Stimulated activated CD4-positive, alpha-beta T cell treated with anti-CD3 and anti-CD28 coated beads, Interleukin-12 subunit alpha, Interleukin-12 subunit beta, amount 100 ng/mL, for 24 hours (primary cell): ENCODE measurements at places on chromosomes 13 and 19.

GRCh38 chr19:7187605-7188339 lies 106.4 kb downstream of the INSR start:
- DNase-seq = no peak

- no peak for DNase-seq
These were observed 16.8 kb downstream of the SLITRK1 start for GRCh38 chr13:83865161-83866137.

DNA sequence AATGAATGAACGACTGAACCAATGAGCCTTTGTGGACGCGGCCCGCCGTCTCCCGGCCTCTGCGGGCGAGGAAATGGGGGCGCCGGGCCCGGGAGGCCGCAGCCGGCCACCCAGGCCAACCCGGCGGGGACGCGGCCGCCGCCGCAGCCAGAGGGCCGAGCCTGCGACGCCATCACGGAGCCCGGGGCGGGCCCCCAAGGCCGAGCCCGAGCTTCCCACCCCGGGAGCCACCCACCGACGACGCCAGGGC lies 216 bp downstream of the SUGP2 start:
- no peak for DNase-seq

DNA sequence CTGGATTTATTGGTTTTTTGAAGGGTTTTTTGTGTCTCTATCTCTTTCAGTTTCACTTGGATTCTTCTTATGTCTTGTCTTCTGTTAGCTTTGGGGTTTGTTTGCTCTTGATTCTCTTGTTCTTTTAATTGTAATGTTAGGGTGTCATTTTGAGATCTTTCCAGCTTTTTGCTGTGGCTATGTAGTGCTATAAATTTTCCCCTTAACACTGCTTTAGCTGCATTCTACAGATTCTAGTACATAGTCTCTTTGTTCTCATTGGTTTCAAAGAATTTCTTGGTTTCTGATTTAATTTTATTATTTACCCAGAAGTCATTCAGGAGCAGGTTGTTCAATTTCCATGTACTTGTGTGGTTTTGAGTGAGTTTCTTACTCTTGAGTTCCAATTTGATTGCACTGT lies 24.6 kb downstream of the ZNF430 start:
- no peak for DNase-seq

- DNase-seq = no peak
These were observed 13.1 kb upstream of the TMEM161A start for GRCh38 chr19:19151418-19151817.

DNA sequence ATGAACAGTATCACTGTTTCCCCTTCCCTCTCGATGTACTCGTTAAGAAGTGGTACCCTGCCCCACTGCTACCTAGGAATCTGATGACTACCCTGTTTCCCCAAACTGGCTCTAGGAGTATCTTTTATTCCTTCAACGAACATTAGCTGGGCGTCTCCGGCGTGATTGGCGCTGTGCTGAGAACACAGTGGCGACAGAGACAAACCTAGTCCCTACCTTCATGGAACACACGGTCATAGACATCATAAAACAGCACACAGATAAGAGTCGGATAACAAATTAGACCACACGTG lies 730 bp downstream of the SYMPK start:
- DNase-seq = no peak

DNA sequence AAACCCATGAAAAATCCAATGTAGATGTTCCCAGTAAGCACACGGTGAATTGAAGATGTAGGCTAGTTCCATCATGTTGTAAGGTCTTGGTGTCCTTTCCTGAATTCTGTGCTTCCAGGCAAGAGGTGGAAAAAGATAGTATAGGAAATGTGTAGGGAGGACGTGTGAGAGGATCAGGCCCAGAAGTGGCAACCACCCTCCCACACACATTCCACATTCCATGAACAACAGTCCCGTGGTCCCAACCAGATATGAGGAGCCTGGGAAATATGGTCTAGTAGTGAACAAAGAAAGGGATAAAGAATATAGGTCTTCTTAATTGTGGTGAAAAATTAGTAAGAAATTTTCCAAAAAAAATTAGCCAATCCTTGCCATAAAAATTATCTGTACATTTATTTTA lies 1254.2 kb upstream of the SLC10A2 start:
- DNase-seq = no peak

DNA sequence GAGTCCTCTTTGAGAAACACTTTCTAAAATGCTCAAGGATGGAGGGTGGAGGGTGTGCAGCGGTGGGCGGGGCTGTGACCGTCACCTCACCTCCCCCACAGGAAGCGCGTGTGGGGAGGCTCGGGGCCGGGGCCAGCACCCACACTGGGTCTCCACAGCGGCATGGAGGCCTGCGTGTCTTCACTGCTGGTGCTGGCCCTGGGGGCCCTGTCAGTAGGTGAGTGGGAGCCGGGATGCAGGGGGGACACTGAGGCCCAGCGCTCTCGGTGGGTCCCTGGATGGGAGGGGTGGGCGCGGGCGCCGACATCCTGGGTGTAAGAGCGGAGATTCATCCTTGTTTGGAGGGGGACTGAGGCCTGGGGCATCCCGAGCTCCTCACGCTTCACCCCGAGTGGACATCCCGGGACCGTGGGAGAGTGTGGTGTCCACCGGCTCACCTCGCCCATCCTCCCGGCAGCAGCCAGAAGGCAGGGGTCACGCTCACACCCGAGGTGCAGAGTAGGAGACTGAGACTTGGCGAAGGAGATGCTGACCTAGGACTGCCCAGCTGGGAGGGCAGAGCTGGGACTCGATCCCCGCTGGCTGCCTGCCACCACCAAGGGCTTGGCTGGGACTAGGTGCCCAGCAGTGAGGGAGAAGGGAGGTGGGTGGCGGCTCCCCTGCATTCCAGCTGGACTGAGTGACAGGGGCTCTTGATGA lies at the start of gene GZMM:
GZMM (plus strand) TSS at position 144 of the 699 bp plus-strand sequence; CDS start at position 163, 19 bp downstream.
- DNase-seq = peak; percentile 56

GRCh38 chr13:30727491-30728355 lies 7.6 kb upstream of the ALOX5AP start:
- no peak for DNase-seq

DNA sequence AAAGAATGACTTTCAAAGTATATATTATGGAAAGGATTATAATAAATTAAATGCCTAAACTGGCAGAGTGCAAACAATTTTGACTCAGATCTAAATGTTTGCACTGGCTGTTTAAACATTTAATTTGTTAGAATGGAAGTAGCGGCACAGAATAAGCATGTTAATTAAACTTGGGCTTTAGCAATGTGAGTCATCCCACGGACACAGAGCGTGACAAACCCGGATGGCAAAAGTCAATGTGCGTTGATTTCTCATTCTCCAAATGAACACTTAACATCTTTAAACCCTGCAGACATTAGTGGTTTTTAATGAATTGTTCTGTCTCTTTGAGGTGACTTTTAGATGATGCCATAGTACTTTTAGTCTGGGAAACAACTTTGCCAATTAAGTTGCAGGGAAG lies 38.4 kb downstream of the PCDH8 start:
- DNase-seq = no peak

DNA sequence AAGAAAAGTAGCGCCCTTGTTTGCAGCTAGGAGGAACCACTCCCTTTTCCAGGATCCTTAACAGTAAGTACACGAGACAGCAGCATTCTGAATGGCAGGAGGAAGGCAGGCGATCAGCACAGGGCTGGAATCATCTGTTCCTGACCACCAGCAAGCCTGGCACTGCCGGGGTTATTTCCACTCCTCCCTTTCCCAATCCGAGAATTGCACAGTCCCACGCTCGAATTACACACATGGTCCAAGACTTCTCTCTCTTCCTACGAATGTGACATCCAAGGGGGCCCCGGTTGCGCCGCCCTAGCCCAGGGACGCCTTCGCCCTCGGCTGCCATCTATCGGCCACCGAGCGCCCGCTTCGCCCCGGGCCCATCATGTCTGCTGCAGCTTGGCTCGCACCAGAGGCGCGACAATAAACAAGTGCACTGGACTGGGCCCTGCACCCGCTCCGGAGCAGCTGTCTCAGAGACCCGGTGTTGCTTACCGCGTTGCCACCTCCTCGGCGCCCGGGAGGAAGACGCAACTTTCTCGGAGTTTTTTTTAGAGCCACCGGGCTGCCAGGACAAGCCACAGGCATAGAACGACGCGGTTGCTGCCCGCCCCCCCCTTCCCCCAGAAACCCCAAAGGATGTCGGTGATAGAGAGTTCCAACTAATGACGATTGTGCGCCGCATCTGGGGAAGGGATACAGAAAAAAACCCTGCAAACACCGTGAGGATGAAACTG lies at the start of gene SLITRK5:
SLITRK5 (plus strand) TSS at position 341 of the 722 bp plus-strand sequence. CDS start 4,018 bp downstream, outside the sequence.
- peak; percentile 33 for DNase-seq

- no peak for DNase-seq
These were observed 512.8 kb downstream of the LMO7 start for GRCh38 chr13:76148926-76149325.

- peak; percentile 57 for DNase-seq
These were observed 5.7 kb upstream of the MRPS31 start for GRCh38 chr13:40776681-40777165.

- no peak for DNase-seq
These were observed 36.3 kb upstream of the MLNR start for GRCh38 chr13:49183672-49184325.

GRCh38 chr13:76643596-76643995 lies 242.6 kb downstream of the KCTD12 start:
- DNase-seq = no peak

DNA sequence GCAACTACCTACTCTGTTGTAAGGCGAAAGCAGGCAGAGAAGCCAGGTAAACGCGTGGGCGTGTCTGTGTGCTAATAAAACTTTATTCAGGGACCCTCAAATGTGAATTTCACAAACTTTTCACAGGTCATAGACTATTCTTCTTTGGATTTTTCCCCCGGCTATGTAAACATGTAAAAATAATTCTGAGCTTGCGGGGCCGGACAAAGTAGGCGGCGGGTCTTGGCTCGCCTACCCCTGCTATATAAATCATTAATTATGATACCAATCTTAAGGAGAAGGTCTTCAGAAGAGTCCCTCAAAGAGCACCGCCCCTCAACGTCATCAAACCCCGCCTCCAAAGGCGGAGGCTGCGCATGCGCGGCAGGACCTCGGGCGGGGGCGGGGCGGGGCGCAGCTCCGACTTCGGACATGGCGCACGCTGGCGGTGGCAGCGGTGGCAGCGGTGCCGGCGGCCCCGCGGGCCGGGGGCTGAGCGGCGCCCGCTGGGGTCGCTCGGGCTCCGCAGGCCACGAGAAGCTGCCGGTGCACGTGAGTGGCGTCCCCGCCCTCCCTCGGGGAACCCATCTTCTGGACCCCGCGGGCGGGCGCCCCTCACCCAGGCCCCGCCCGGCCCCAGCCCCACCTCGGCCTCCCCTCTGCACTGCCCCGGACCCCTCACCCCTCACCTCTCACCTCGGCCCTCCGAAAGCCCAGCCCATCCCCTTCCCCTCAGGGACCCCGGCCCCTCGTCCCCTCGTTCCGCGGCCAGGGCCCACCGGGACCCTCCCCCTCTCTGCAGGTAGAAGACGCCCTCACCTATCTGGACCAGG lies at the start of gene SIN3B:
SIN3B (plus strand) TSS at position 389 of the 812 bp plus-strand sequence; CDS start at position 412, 23 bp downstream.
- DNase-seq = peak; percentile 81

DNA sequence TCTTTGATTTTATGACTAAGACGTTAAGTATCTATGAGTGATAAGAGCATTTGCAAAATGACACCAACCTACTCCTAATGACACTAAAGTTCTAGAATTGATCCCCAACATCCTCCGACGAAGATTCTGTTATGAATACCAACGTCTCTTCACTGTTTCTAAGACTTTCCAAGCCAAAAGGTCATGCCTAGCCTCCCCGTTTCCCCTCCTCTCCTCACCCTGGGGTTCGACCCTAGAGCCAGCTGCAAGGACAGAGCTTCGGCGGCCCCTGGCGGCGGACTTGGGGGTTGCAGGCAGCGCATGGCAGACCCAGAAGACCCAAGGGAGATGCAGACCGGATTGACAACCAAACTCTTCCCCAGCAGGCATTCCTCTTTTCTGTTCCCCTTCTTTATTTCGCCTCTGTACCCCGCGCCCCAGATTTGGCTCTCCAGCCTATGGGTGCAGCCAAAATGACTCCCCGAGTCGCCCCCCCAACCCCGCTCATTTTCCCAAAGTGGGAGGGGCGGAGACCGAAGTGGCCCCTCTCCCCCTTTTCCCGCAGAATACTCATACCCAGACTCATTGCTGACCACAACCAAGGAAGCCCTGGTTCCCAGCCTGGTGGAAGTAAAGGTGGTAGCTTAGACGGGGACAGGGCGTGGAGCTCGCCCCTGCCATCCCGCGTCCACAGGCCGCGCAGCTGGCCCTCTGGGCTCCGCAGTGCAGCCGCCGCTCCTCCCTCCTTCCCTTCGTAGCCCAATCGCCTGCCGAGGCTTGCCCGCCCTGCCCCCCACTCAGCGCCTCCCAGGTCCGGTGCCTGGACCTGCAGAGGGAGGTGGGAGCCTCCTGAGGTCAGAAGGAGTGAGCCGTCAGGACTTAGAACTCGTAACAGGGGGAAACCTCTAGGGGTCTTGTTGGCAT lies 4.1 kb upstream of the EML2 start:
- DNase-seq = peak; percentile 96

- no peak for DNase-seq
These were observed 5.8 kb downstream of the ZNF175 start for GRCh38 chr19:51576850-51577249.
